ENCODE measurements at places on chromosomes 7 and 10.

DNA sequence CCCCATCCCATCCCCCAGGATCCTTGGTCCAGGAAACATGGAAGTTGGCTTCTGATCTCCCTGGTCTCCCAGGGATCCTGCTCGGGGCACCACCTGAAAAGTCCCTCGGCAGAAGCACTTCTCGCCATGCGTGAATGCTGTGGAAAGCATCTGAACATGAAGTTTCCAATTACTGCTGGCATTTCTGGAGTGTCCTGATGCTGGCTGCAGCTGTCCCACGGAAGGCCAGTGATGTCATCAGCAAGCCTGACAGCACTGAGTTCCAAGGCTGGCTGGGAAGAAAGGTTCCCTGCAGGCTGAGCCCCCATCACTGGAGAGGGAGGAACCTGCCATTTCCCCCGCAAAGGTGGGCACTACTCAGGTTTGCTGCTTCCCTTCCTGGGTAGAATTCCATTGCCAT lies 71.4 kb downstream of the KCNMA1 start:
- DNase-seq = no peak

- no peak for DNase-seq
These were observed 112.1 kb upstream of the ABCB5 start for GRCh38 chr7:20503278-20503950.

- no peak for DNase-seq
These were observed 105.8 kb downstream of the USP6NL start for GRCh38 chr10:11505639-11506038.

DNA sequence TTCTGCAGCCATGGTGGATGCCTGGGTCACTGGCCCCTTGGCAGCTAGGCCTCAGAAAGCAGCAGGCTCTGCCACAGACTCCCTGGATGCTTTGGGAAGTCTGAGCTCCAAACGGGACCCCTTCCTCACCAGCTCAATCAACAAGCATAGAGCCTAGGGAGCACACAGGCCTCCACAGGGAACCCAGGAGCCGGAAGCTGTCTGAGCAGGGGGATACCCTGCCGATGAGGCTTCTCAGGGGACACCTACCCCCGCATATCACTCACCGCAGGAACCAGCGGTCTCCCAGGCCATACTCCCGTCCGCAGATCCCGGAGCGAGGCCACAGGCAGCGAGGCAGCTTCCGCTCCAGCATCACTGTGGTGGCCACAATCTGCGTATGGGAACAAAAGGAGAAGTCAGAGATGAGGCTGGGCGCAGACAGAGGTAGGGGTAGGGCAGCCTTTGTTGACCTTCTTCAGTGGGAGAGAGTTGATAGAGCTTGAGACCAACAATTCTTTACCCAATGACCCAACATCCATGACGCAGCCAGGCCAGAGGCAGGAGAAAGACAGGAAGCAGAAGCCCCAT lies 13.4 kb downstream of the TRPV6 start:
- no peak for DNase-seq

DNA sequence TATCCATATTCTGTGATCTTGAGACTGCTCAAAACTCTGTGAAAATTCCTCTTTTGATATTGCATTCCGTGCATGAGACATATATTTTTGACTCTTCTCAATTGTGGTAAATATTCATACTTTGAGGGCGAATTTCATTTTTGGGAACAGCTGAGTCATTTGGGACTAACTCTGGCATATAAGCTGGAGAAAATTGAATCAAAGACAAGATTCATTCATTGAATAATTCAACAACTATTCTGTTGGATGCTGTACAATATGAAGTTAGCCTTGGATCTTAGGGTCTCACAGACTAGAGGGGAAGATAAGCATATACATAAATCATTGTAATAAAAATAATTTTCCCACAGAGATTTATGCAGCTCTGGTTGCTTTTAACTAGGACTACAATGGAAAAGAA lies 183.2 kb upstream of the NEBL start:
- DNase-seq = no peak

DNA sequence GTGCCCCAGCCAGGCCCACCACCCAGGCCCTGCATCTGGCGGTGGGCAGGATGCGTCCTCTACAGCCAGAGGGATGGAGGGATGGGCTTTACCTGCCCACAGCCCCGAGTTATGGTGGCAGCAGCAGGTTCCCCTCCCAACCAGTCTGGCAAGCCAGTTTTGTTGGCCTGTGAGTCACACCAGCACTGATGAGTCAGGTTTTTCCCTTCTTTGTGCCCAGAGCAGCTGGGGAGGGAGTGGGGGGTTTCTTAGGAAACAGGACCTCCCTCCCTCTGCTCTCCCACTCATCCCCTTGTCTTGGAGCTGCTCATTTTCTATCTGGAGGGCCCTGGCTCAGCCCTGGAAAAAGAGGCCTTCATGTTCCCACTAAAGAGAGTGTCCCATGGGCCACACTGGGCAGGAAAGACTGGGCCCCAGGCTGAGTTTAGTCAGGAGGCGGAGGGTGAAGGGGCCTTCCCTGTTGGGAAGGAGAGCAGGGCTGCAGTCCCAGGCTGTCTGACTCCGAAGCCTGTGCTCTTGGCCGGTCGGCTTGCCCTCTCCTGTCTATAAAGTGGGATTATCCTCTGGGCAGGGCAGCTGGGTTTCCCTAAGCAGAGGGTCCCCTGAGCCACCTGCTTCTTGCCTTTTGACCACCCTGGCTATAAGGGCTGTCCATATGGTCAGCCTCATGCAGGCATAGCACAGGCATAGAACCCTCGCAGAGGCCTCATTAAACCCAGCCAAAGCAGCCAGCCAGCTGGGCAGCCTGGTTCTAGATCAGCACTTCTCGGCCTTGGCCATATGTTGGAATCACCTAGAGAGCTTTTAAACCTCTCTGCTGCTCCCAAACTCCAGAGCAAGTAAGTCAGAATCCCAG lies 30.2 kb upstream of the ANKRD2 start:
- DNase-seq = peak; percentile 35

DNA sequence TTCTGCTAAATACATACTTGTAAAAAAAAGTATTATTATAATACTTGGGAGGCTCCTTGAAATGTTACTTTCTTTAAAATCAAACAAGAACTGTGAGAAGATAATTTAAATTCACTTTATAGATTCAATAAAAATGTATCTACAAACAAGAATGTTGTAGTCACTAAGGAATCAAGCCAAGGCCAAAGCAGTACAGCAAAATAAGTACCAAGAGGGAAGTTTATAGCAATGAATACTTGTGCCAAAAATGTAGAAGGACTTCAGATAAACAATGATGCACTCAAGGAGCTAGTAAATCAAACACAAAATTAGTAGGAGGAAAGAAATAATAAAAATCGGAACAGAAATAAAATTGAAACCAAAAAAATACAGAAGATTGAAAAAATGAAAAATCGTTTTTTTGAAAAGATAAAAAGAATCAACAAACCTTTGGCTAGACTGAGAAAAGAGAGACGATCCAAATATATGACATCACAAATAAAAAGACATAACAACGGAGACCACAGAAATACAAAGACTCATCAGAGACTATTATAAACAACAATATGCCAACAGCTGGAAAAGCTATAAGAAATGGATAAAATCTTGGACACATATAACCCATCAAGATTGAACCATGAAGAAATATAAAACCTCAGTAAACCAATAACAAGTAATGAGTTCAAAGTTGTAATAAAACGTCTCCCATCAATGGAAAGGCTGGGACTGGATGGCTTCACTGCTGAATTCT lies 286.0 kb upstream of the TMEM229A start:
- no peak for DNase-seq

GRCh38 chr10:114905450-114905849 lies 32.5 kb upstream of the TRUB1 start:
- no peak for DNase-seq

- DNase-seq = no peak
These were observed 5.7 kb downstream of the RARRES2 start for GRCh38 chr7:150335774-150336112.

- DNase-seq = no peak
These were observed 860 bp downstream of the IQUB start for GRCh38 chr7:123533553-123533917.

GRCh38 chr7:148821422-148821821 lies 62.7 kb downstream of the EZH2 start:
- no peak for DNase-seq

- no peak for DNase-seq
These were observed 69.8 kb downstream of the SRI start for GRCh38 chr7:88150033-88150432.

GRCh38 chr7:28858206-28858605 lies 99.9 kb downstream of the TRIL start:
- no peak for DNase-seq

GRCh38 chr10:78215645-78216044 lies 182.0 kb downstream of the RPS24 start:
- peak; percentile 57 for DNase-seq

DNA sequence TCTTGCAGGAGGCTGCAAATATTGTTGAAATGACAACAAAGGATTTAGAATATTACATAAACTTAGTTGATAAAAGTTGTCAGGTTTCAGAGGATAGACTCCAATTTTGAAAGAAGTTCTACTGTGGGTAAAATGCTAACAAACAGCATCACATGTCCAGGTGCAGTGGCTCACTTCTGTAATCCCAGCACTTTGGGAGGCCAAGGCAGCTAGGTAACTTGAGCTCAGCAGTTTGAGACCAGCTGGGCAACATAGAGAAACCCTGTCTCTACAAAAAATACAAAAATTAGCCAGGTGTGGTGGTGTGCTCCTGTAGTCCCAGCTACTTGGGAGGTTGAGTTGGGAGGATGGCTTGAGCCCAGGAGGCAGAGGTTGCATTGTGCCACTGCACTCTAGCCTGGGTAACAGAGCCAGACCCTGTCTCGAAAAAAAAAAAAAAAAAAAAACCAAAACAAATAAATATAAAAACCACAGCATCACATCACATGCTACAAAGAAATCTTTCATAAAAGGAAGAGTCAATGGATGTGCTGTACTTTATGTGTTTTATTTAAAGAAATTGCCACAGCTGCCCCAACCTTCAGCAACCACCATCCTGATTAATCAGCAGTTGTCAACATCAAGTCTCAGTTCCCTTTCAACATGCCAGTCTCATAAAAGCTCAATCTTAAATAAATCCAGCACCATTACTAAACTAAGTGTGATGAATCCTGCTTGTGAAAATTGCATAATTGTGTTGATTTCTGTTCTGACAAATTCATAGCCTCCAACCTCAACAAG lies 83.2 kb upstream of the MBL2 start:
- DNase-seq = no peak

GRCh38 chr10:25547382-25547781 lies 372.6 kb downstream of the GPR158 start:
- no peak for DNase-seq

GRCh38 chr7:96023387-96023786 lies 251.0 kb downstream of the DYNC1I1 start:
- DNase-seq = no peak

DNA sequence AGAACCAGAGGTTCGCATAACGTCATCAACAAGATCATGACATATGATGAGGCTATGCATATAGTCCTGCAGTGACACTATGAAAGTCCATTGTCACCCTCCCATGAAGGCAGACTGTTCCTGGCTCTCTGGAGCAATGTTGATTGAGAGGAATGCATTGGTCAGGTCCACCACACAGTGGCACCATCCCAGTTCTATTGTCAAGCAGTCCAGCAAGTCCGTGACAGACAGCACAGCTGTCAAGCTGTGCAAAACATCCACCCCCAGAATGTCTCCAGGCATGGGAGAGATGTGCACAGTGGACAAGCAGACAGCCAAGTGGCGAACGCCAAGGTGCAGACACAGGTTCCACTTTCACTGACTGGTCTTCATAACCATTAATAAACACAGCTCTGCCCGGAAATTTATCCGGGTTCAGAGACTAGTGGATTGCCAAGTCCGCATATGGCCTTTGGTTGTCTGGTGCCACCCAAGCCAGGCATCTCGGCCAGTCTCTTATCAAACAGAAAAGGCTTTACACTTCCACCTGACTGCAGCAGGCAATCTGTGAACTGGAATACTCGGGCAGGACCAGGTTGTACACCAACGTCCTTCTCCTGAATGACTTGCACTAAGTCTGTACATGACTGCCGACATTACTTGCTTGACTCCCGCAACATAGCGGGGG lies 7.2 kb downstream of the RNF133 start:
- DNase-seq = no peak

DNA sequence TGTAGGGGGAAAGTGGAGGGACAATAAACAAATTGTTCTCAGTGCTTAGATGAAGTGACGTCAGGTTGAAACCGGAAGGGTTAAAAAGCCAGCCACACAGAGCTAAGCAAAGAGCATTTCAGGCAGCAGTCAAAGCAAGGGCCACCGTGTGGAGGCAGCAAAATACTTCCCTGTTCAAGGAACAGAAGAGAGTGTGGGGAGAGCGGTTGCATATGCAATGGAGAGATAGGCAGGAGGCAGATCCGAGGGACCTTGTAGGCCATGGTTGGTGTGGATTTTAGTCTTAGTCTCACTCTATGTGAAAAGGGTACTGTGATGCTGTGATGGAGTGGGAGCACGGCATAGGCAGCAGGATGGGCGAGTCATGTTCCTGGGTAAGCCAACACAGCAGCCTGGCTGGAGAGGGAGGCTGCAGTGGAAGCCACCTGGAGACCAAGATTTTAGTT lies 3.8 kb upstream of the STN1 start:
- peak; percentile 92 for DNase-seq

DNA sequence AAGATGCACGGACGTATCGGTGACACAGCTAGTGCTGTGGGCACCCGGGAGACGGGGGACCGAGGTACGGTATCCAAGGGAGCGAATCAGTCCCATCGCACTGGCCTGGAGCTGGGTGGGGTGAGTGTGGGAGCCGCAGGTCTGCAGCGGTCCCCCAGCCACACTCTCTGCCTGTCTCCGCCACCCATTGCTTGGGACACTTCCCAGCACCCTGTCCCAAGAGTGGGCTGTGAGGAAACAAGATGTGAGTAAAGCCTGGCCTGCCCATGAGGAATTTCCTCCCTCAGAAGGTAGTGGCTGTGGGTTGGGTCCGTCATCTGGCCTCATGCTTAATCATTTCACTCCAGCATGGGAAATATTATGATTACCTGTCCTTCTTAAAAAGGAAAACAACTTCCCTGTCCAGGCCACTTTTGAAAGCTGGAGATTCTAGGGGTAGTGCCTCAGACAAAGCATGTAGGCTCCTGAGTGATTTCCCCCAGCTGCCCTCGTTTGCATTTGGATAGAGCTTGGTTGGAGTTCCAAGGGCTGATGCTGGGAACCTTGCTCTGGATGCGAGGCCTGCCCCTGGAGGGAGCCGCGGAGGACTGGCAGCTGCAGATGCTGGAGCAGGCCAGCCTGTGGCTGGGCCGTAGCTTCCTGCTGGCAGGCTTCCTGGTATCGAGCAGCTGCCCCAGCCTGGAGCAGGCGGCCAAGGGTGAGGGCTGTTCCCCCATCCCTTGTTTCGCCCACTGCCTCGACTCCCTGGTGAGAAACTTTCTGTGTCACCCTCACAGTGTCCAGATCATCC lies 6.2 kb upstream of the ACTR3C start:
- no peak for DNase-seq

DNA sequence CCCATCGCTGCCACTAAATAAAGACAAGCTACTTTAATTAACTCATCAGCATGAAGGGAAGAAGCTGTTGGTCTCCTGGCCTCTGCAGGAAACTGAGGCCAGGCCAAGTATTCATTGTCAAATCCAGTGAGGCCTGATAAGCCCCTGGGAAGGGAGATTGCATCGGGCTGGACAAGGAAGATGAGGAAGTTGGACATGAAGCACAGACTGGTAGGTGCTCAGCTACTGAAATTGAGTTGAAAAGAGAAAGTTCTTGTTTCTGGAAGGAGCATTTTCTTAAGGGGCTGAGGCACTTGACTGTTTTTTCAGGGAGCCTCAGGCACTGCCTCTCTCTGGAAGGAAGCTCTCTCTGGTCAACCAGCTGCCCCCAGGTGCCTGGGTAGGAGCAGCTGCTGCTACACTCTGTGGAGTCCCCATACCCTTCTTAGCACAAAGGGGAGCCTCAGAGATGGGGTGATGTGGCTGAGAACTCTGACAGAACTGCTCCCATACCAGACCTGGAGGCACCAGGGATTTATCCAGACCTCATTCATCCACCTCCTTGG lies 90.3 kb upstream of the IKZF1 start:
- peak; percentile 57 for DNase-seq

Measured in hematopoietic multipotent progenitor cell treated with erythropoietin and hydrocortisone succinate and interleukin-3 and kit ligand, for 4 days (in vitro differentiated cells).